ENCODE measurements at places on chromosomes 2 and 18.

DNA sequence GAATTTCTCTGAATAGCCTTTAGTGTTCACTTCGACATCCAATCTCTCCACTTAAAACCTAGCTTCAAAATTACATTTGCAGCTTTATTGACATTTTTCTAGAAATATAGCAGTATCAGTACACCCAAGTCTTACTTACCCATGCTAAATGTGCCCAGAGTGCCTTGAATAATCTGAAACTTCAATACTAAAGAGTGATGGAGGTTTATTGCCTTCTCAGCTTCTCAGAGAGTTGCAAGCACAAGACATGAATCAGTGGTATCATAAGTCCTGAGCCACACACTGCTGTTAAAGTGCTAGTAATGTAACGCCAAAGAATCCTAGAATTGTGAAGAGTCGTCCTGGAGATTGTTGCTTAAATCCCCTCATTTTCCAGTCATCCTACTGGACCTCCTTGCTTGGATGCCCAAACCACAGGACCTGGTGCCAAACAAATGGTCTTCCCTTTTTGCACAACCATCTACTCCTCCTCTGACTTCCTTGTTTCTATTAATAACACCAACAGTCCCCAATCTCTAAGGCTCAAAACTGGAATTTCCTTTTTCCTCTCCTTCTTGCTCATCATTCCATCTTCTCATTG lies 83.2 kb upstream of the SPATS2L start:
- DNase-seq, result no peak

- DNase-seq, result peak; percentile 24
Measured at GRCh38 chr18:49728542-49728941, 84.8 kb downstream of the ACAA2 start.

- DNase-seq, result no peak
Measured at GRCh38 chr2:114699423-114699944, 257.0 kb downstream of the DPP10 start.

GRCh38 chr2:10764096-10764785 lies 42.8 kb downstream of the ATP6V1C2 start:
- DNase-seq, result no peak

- DNase-seq, result no peak
Measured at GRCh38 chr18:23631746-23632145, 31.0 kb downstream of the ANKRD29 start.

DNA sequence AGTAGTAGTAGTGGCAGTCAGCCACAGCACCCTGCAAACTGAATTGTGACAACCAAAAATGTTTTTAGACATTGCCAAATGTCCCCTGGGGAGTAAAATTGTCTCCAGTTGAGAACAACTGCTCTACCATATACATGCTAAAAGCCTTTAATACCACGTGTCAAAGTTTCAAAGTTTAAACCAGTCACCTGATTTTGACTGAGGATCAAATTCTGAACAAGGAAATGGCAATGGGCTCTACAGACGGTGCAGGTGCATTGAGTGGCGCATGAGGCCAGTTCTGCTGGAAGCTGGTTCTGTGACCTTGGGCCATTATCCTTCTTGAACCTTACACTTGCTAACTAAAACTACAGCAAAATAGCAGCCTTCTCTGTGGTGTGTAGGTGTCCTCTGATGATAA lies 85.0 kb downstream of the LIPG start:
- no peak for DNase-seq

DNA sequence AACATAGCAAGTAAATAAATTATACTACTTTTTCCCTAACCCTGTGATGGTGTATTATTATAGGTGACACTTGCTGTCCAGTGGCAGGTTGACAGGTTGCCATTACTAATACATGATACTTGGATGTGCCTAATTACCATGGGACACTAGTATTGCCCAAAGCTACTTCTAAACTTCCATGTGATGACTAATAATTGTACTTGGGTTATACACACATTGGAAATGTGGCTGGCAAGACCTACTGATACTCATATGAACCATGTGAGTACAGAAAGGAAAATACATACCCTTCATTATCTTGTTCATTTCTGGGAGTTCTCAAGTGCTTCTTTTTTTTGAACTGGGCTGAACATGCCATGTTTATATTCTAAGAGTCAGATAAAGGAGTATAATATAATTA lies 156.4 kb downstream of the IKZF2 start:
- no peak for DNase-seq

DNA sequence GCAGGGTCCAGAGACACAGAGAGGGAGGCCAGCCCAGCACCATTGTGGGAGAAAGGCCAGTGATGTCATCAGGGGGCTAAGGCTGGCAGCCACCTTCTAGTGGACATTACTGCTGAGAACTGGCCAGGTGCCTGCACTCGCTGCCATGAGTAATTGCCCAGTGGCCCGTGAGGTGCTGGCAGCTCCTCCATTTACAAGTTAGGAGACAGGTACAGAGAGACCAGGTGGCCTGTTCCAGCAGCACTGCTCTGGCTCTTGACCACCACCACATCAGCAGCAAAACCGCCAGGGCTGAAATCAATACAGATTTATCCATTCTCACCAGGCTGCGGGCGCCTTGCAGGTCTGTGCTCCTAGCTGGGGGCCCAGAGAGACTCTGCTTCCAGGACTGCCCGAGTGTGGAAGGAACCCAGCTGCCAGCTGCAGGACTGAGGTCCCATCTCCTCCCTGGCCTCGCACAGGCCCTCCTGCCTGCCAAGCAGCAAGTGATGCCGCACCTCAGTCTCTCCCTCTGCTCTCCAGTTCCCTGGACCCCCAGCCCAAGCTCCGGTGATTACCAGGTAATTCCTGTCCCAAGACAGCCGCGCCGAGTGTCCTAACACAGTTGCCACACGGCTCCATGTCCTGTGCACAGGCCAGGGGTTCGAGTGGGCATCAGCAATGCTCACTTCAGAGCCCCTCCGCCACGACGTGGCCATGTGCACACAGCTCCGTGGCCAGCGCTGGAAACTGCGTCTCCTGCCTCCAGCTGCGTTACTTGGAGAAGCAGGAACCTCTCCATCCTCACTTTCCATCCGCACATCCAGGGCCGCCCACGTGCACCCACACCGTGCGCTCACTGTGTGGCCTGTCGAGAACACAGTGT lies 101.0 kb upstream of the CTDP1 start:
- no peak for DNase-seq

GRCh38 chr18:2906704-2907549 lies 60.1 kb downstream of the EMILIN2 start:
- DNase-seq, result peak; percentile 85

- no peak for DNase-seq
Measured at GRCh38 chr2:69801745-69802290, 27.6 kb upstream of the GMCL1 start.

DNA sequence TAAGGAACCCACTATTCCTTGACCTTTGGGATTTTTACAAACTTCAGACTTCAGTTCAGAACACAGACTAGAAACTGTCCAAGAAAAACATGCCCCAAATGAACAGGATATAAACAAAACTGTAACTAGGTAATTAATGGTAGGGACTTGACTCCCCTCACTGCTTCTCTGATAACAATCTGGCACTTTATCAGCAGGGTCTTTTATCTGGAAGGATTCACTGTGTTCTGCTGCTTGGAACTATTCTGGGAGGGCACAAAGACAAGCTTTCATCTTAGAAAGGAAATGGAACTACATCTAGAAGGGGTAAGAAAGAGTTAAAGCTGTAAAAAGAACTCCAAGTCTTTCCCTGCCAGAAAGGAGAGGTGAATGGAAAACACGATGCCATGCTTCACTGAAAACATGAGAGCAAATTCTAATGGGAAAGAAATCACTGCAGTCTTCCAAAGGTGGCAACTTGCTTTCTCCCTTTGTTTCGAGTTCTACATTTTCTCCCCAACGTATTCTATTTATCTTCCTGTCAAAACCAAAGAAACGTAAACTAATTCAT lies 181.2 kb downstream of the THADA start:
- DNase-seq, result no peak

DNA sequence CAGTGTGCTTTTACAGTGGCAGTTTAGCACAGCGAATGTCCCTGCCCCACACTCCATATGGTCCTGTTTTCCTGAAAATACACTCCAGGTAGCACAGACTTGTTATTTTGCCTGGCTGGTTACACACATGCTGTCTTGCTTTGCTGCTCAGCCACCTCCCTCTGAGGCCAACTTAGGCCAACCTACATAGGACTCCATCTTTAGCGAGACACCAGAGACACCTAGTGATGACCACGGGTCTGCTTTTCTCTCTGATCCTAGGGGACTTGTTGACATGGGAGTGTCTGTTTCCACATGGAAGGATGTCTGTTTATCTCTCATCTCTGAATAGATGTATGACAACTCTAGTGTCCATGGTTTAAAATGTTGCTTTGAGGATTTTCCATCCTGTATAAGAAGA lies 43.3 kb downstream of the PLEKHB2 start:
- no peak for DNase-seq

- no peak for DNase-seq
Measured at GRCh38 chr2:11745613-11746375, 638 bp upstream of the LPIN1 start.

DNA sequence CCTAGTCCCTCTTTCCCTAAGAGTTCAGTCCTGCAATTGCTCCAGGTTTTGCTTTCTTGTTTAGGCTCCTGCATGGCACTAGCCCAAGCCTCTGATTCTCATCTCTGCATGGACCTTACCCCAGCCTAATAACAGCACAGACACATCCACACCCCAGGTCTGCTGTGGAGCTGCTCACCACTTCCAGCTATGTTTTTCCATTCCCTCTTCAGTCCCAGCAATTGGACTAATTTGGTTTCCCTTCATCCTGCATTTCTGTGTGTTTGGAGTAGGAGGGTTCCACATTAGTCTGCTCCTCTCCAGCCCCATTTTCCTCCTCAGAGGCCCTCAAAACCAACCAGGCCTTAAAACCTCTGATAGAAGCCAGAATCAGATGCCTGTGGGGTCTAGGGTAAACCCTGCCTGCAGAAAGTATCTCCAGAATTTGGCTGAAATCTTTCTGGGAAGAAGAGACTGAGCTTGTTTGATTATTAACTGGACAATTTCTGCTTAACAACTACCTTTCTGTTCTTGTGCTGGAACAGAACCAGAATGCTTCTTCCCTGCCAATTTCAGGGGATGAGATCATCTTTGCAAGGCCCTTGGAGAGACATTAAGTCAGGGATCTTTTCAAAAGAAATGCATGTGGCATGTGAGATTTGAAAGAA lies 95.9 kb downstream of the GFPT1 start:
- DNase-seq, result no peak

- DNase-seq, result no peak
Measured at GRCh38 chr2:224261326-224261725, 140.6 kb downstream of the FAM124B start.

DNA sequence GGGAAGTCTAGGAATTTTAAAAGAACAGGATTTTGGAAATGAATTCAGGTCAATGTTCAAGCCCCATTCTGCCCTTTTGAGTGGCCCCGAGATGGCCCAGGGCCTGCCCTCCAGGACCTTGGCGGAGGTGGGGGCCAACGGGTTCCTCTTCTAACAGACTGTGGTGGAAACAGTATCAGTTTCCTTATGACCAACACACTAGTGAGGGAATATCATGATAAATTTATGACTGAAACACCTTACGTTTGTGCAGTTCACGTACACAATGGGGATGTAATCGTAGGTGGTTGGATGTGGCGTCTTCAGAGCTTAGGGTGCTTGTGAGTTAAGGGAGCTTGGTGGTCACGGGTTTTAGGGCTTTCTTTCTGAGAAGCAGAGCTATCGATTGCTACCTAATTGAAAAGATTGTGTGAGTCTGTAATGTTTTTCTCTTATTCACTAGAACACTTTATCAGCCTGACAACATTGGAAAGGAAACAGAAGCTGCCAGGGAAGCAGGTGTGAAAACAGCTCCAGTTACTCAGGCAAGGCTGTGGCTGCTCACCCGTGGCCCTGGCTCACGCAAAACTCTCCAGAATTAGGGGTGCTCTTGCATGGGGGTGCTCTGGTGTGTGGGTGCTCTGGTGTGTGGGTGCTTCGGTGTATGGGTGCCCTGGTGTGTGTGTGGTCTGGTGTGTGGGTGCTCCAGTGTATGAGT lies 165.3 kb downstream of the SNTG2 start:
- DNase-seq, result no peak

- peak; percentile 59 for DNase-seq
Measured at GRCh38 chr18:77077941-77078689, 54.5 kb downstream of the MBP start.

DNA sequence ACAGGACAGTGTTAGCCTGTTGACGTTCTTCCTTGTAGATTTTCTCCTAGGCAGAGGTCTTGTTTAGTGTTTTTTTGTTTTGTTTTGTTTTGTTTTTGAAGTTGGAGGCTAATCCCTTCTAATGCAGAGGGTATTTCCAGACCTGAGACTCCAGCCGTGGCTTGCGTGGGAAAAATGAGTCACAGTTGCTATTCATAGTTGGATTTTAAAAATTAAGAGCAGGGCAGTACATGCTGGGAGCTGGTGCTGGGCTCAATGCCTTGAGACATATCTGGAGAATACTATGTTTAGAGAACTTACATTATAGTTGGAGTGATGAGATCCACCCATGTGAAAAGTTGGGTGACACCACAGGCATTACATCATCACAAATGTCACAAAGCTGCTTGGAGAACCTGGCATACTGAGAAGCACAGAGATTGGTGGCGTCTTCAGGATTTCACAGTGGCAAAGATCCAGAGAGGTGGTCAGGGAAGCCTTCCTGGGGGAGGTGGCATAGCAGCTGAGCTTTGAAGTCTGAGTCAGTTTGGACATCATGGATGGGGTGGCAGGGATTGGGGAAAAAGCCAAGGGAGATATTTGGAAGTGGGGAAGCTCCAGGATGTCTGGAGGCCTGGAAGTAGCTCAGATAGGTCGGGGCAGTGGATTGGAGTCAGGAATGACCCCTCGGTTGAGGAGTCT lies 249.4 kb downstream of the LOXHD1 start:
- no peak for DNase-seq

DNA sequence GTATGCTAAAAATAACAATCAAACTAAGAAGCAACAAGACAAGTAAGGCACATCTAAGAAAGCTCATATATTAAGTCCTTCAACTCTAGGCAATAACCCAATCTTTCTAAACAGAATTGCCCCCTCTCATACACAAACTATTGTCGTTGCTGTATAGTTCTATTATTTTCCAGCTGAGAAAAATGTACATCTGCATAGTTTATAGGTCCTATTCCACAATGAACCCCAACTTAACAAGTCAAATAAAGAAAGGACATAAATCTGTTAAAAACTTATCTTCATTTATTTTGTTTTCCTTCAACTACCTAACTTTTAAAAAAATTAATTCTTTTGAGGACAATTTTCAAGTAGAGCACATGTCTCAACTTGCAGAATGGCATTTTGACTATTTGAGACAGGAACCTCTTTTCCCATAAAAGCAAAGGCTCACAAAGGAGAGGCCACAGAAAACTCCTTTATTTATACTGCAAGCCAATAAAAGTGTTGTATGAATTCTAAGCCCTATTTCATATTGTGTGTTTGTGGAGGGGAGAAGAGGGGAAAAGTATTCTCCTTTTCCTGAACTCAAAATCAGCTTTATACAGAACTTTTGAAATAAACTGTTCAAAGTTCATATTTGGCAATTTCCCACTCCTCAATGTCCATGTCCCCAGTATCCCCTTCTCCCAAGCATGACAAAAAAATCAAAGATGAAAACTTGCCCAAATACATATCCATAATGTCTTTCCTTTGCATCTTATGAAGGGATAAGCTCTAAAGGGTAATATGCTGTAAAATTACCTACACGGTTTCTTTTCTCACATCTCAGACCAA lies 37.4 kb downstream of the RTN4 start:
- no peak for DNase-seq

Data from posterior cingulate gyrus (tissue), 11 donors.